Activated CD4-positive, CD25-positive, alpha-beta regulatory T cell (primary cell): ENCODE measurements at places on chromosomes 6 and 20.

GRCh38 chr6:98039443-98039842, 756.4 kb upstream of the MMS22L start:
- no peak for DNase-seq

GRCh38 chr20:39862470-39862891, 826.6 kb downstream of the MAFB start:
- DNase-seq = no peak

GRCh38 chr6:39391182-39391581, 68.7 kb upstream of the KCNK16 start:
- DNase-seq = no peak

- no peak for DNase-seq
Measured at GRCh38 chr6:164007881-164008280, 593.4 kb downstream of the QKI start.

DNA sequence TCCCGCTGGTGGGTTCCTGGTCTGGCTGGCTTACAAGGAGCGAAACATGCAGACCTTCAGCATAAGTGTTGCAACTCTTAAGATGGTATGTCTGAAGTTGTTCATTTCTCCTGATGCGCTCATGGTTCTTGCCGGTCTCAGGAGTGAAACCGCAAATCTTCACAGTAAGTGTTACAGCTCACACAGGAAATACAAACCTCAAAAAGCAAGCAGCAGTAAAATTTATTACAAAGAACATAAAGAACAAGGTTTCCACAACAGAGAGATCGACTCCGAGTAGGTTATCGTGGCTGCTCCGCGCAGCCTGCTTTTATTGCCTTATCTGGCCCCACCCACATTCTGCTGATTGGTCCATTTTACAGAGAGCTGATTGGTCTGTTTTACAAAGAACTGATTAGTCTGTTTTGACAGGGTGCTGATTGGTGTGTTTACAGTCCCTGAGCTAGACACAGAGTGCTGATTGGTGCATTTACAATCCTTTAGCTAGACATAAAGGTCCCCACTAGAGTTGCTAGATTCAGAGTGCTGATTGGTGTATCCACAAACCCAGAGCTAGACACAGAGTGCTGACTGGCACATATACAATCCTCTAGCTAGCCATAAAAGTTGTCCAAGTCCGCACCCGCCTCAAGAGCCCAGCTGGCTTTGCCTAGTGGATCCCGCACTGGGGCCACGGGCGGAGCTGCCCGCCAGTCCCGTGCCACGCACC, 39.2 kb downstream of the TRIM27 start:
- DNase-seq = peak; percentile 7

- no peak for DNase-seq
Measured at GRCh38 chr20:49515586-49515985, 33.1 kb upstream of the KCNB1 start.

DNA sequence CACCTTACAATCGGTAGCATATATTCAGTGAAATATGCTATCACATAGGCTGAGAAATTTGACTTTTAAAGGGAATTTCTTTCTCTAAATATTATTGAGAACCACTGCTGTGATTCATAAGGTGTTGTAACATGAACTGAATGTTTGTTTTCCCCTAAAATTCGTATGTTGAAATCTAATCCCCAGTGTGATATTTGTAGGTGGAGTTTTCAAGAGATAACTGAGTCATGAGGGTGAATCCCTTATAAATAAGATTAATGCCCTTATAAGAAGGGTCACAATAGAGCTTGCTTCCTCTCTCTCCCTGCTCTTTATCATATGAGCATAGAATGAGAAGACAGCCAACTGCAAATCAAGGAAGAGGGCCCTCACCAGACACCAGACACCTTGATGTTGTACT, 64.8 kb downstream of the LMBRD1 start:
- no peak for DNase-seq

- DNase-seq = no peak
Measured at GRCh38 chr6:23633996-23634395, 492.0 kb upstream of the NRSN1 start.

- DNase-seq = no peak
Measured at GRCh38 chr20:3312940-3313682, 74.1 kb upstream of the SLC4A11 start.

- no peak for DNase-seq
Measured at GRCh38 chr6:156273065-156273711, 504.0 kb upstream of the ARID1B start.

DNA sequence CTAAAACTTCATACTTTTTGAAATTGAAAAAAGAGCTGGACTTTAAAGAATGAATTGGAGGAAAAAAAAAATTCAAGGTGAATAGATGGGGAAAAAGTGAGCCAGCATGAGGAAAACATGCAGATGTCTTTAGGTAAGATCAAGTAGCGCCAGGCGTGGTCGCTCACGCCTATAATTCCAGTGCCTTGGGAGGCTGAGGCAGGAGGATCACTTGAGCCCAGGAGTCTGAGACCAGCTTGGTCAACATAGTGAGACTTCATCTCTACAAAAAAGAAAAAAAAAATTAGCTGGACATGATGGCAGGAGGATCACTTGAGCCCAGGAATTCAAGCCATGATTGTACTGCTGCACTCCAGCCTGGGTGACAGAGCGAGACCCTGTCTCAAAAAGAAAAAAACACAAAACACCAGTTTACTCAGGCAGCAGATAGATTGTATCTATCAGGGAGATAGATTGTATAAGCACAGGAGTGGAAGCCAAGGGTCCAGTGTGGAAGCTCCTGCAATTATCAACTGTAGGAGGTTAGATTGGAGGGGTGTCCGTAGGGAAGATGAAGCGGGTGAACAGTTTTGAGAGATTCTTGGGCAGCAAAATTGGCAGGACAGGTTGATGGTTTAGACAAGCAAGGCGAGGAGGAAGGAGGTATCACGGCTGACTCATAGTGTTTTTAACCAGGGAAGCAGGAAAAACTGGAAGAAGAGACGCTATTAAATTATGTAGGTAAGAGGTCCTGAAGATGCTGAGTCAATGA, 97.6 kb upstream of the ZNF217 start:
- no peak for DNase-seq

DNA sequence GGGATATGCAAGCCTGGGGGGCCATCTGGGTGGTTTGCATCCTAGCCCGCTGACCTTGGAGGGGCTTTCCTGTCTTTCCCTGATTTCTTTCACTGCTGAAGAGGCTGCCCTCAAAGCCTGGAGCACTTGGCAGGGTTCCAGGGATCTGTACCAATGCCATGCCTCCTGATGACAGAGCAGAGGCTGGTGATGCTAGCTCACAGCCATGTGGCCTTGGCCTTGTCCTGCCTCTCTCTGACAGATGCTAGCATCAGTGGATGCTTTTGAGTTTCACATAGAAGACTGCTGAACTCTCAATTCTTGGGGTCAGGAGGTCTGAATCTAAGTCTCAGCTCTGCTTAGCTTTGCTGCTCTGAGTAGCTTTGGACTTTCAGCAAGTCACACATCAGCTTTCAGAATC, 21.9 kb upstream of the RREB1 start:
- DNase-seq = no peak

GRCh38 chr20:34410336-34410735, 47.3 kb downstream of the ITCH start:
- no peak for DNase-seq

GRCh38 chr6:127177923-127178231, 59.4 kb downstream of the RSPO3 start:
- DNase-seq = no peak

- DNase-seq = no peak
Measured at GRCh38 chr6:21586740-21587178, 6.8 kb upstream of the SOX4 start.
